ENCODE measurements at places on chromosomes 5 and 9.

DNA sequence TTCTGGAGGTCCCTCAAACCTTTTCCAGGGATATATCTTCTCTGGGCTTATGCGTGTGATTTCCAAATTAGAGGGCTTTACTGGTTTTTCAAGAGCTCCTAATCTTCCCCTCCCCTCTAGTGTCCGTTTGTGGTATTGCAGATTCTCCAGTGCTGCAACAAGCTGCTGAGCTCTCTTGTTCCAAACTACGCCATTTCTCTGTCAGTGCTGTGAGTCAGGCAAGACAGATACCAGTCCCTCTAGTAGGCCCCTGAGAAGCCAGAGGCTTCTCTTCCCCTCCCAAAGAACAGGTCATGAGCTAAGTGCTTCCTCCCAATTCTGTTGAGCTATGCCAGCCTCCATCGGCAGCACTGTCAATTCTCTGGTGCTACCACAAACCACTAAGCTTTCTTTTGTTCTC, 149.5 kb downstream of the FANCC start:
- DNase-seq, result no peak

DNA sequence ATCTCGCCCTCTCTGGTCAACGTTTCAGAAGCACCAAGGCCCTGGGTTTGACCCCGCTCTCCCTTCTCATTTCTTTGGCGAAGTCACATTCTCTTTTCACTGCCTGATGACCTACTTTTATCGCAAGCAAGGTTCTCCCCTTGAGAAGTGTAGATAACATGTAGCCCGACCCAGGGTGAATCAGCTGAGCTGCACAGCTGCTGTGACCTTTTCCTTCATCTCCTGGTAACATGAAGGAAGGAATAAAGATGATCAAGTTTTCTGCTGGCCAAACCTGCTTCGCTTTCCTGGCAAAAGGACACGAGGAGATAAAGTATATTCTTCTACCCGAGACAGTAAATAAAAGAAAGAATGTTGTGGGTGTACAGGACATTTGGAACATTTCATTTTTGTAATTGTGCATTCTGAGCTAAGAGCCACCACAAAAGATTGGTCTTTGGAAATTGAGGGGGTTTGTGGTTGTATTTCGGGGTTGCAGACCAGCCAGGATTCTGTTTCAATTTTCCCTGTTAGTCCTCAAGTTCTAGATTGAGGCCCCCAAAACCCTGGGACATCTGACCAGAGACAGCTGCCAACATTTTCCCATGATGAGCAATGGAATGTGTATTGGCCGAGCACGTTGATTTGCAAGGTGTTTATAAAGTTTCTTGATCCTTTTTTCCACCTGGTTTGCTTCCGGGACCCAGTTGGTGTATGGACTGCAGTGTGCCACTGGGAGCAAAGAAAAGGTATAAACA, 155.1 kb upstream of the ZNF462 start:
- DNase-seq, result no peak

- DNase-seq, result no peak
These were observed 143.2 kb upstream of the DMRT1 start for GRCh38 chr9:698276-698675.

- no peak for DNase-seq
These were observed 11.5 kb downstream of the AFF4 start for GRCh38 chr5:132951897-132952296.

- DNase-seq, result no peak
These were observed 314.7 kb downstream of the ENC1 start for GRCh38 chr5:74325866-74326265.

DNA sequence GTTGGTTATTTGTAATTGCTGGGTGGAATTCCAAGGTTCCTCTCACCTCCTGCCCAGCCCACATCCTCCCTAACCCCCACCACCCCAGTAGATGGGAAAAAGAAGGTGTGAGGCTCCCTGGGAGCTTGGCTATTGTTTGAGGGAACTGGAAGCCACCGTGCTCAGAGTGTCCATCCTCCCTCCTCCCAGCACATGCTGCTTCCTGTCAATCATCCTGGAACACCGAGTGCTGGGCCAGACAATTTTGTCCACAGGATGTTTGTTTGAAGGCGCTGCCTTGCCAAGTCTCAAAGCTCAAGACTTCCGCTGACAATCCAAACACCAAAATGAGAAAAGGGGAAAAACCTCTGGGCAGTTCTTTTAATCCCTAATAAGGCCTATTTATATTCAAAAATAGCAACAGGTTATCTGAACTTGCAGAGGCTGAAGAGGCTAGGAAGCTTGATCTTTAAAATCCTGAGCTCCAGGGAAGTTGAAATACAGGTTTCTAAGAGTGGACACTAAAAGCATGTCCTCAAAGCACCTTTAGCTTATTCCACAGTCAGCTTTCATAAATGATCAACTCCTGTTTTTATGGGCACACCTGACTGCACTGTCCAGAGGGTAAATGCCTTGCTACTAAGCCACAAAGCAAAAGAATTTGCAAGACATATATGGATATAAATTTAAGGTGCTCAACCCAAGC, 286.7 kb downstream of the NFIB start:
- DNase-seq, result no peak

- no peak for DNase-seq
These were observed 217.7 kb upstream of the PANK3 start for GRCh38 chr5:168796593-168797580.

DNA sequence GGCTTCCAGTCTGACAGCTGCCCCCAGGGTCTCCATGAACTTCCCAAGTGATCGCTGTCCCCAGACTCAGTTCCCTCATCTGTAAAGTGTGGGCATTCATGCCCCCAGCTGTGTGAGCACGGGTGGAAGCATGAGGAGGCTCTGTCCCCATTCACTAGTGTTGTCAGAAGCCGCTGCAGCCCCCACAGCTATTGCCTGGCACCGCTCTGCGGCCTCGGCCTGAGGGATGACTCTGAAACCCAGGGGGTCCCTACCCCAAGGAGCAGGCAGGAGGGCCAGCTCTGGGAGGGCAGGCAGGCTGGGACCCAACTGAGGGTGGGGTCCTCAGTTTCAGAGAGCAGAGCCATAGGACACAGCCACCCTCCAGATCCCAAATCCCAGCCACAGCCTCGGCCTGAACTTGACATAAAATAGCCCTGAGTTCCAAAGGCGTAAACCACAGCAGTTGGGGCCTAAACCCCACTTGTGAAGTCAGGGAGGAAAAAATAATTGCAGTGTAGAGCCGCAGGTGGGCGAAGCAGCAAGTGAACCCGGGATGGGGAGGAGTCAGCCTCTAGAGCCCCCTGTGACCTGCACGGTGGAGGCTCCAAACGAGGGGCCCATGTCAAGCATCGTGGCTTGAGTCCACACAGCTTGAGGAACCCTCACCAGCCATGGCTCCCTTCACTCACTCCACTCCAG, 66.0 kb upstream of the ADAMTS2 start:
- DNase-seq, result no peak

- no peak for DNase-seq
These were observed 3.7 kb downstream of the ARRDC3 start for GRCh38 chr5:91379246-91379913.

DNA sequence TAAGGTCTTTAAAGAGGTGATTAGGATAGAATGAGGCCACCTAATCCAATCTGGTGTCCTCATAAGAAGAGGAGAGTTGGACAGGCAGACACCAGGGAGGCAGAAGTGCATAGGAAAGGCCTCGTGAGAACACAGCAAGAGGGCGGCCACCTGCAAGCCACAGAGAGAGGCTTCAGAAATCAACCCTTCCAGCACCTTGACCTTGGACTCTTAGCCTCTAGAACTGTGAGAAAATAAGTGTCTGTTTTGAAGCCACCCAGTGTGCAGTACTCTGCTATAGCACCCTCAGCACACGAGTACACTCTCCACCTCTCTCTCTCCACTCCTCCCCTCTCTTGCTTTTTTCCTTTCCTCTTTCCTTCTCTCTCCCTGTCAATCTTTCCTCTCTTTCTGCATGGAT, 26.8 kb downstream of the NIPAL4 start:
- DNase-seq, result no peak

- DNase-seq, result no peak
These were observed 65.0 kb upstream of the GGTA1 start for GRCh38 chr9:121564504-121565260.

DNA sequence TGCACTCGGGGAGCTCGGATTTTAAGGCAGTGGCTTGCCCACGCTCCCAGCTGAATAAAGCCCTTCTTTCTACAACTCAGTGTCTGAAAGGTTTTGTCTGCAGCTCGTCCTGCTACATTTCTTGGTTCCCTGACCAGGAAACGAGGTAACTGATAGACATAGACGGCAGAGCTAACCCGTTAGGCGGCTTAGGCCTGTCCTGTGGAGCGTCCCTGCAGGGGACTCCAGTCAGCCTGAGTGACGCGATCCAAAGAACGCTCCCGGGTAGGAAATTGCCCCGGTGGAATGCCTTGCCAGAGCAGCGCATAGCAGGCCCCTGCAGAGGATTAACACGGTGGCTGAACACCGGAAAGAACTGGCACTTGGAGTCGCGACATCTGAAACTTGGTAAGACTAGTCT, 1.8 kb upstream of the SELENOP start:
- no peak for DNase-seq

GRCh38 chr5:95102687-95103086, 182.2 kb downstream of the MCTP1 start:
- DNase-seq, result no peak

DNA sequence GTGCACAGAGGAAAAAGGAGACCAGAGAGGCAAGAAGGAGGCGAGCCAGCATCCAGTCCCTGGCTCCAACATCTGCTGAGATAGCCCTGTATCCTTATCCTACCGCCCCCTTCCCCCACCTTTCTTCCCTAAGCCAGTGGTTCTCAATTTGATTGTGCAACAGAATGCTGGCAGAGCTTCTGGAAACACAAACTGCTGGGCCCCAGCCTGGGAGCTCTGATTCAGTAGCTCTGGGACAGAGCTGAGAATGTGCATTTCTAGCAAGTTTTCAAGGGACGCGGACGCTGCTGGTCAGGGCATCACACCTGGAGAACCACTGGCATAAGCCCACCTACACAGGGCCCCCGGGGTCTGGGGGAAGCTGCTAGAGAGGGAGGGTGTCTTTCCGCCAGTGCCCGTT, 21.1 kb downstream of the AK8 start:
- DNase-seq, result no peak

DNA sequence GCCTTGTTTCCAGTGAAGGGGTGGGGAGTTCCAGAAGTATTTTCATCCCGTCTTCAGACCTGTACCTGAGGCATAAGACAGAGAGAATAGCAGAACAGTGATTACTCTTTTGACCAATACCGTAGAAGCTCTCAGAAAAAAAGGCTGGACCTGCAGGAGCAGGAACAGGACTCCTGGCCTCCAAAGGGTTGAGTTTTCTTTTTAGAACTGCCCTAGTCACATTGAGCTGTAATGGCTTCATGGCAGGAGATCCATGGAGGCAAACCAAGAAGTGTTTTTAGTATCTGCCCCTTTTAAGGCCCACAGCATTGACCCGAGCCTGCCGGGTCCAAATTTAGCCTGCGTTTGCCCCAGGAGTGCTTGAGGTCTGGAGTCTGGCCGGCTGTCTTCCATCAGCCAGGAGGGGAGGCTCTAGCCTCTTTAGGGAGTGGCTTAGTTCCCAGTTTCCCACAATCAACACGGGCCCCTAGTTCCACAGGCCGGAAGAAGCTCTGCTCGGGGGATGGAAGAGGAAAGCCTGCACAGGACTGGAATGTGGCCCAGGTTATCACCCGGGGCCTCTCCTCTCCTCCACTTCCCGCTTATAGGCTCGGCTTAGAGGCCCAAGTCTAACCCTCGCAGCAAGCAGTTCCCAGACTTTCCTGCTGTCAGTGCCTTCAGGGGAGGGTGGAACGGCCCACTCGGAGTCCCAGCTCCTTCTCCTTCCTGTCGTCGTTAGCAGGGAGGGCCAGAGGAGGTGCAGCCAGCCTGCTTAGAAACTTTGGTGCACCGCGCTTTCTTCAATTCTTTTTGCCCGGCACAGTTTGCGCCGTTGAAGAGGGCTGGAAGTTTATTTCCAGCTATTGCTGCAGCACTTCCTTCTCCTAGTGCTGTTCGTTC, 80.7 kb downstream of the C9orf152 start:
- DNase-seq, result no peak

- no peak for DNase-seq
These were observed 137.3 kb downstream of the SLC12A2 start for GRCh38 chr5:128220841-128221240.

- no peak for DNase-seq
These were observed 125.1 kb downstream of the PDE4D start for GRCh38 chr5:59768152-59769040.

GRCh38 chr9:32550150-32550561, 2.0 kb upstream of the SMIM27 start:
- DNase-seq, result no peak

- DNase-seq, result no peak
These were observed 173.8 kb downstream of the PSAT1 start for GRCh38 chr9:78470741-78471140.

- no peak for DNase-seq
These were observed 30.1 kb upstream of the RAI14 start for GRCh38 chr5:34626036-34626435.

DNA sequence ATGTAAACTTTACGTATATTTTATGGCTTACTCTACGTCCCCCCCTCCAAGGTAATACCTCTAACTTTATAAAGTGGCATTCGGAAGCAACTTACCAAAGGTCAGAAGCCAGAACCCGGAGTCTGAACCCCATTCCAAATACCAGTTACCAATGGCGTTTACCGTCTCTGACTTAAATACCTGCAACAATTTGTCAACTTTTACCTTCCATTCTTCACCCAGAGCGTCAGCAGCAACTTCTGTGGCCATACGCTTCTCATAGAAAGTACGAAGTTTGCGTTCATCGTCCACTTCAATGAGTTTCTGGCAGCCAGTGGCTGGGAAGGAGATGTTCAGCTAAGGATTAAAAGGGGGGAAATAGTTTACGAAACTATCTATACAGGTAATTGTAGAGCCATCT, 753 bp downstream of the RPS6 start:
- no peak for DNase-seq

DNA sequence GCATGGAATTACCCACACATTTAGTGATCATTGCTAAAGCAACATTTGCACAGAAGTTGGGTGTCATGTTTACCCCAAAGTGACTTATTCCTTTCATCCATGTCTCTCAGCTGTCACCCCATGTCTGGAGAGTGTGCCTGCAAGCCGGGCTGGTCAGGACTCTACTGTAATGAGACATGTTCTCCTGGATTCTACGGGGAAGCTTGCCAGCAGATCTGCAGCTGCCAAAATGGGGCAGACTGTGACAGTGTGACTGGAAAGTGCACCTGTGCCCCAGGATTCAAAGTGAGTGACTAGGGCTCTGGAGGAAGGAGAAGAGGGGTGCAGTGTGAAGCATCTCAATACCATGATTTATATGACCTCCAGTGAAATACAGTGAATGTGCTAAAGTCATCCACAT, 99.9 kb upstream of the PRRC1 start:
- no peak for DNase-seq

DNA sequence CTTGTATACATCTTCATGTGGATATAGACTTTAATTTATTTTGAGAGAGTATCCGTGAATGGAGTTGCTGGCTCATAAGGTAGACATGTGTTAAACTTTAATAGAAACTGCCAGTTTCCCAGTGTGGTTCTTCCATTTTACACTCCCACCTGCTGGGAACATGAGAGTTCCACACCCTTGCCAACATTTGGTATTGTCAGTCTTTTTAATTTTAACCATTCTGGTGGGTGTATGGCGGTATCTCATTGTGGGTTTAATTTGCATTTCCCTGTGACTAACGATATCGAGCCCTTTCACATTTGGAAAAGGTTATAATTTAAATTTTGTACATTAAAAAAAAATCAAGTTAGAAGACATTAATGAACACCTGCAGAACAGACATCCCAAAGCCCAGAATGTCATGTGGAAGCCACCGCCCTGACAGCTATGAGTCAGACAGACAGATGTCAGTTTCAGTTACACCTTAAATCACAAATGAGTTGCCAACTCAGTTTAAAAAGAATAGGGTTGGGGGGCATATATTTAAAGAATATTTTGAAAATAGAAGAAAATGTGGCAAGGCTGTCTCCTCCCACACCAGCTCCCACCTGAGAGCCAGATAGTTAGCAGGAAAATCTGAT, 36.9 kb downstream of the ANKRD33B start:
- DNase-seq, result no peak
